ENCODE measurements at places on chromosomes 2 and 18. TPM values are rescaled to one million over a fixed set of nuclear protein-coding genes. Genes with fewer than 3 reads are reported as not detected.

The LRRTM4 gene
- 0.38 TPM for total RNA-seq

The MYL12A gene
- total RNA-seq = 532 TPM

The LRRC30 gene
- not detected for total RNA-seq

The RASGRP3 gene
- total RNA-seq = 20.3 TPM

The UGT1A5 gene
- 0.10 TPM for total RNA-seq

The CD8B2 gene
- 0.10 TPM for total RNA-seq

The DYNAP gene
- not detected for total RNA-seq

The DCDC2C gene
- total RNA-seq = not detected

The CRYBA2 gene
- total RNA-seq = not detected

The CDCA7 gene
- total RNA-seq = 5.4 TPM

DNA sequence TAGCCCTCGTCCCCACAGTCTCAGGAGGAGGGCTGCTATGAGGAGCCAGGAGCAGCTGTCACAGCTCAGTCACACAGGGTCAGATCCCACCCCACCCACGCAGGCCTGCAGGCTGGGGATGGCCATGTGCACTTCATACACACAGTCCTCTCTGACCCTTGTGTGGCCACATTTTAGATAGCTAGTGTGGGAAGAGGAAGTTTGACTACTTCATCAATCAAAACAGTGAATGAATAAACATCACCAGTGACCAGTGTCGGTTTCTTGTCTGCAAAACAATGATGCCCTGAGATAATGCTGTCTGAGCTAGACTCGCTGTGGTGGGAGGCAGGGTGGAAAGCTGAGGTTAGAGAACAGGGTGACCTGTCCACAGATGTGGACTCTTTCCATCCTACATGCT is 107.1 kb downstream of the PIEZO2 start:
- DNase-seq = no peak

- no peak for DNase-seq
Observed at GRCh38 chr2:160993654-160994061, 166.6 kb upstream of the TANK start.

DNA sequence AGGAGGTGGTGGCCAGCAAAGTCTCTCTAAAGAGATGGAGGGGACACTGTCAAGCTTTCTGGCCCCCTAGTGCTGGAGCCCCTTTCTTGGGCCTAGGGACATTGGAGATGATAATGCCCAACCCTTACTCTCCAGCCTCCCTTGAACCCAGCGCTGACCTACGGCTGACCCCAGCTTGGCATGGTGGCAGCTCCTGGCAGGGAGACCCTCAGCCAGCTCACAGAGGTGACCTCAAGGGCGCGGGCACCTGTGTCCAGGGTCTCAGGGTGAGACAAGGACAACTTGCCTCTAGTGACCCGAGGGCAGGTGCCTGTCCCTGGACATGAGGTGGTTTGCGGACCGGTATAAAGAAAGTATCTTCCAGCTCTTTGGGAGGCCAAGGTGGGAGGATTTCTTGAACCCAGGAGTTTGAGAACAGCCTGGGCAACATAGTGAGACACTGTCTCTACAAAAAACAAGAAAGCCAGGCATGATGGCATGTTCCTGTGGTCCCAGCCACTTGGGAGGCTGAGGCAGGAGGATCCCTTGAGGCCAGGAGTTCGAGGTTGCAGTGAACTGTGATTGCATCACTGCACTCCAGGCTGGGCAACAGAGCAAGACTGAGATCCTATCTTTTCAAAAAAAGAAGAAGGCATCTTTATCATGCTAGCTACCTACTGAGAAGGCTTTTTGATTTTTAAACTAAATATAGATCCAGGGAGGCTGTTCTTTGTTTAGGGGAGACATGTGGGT is 3.3 kb upstream of the PER2 start:
- no peak for DNase-seq

DNA sequence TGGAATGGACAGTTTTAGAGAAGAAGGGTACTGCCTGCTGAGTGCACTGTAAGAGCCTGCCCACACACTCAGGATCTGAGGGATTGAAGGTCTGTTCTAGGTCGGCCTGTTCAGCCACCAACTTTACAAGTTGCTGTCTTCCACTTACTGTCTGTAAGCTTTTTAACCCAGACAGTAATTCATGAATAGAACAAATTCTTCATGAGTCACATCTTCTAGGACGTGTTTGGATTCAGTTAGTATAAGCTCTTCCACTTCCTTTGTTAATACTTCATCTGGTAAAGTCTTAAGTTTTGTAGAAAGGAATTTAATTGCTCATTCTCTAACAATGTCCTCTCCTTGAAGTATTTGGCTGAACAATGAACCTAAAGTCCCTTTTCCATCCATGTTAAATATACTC is 74.6 kb downstream of the PDE11A start:
- DNase-seq = no peak

DNA sequence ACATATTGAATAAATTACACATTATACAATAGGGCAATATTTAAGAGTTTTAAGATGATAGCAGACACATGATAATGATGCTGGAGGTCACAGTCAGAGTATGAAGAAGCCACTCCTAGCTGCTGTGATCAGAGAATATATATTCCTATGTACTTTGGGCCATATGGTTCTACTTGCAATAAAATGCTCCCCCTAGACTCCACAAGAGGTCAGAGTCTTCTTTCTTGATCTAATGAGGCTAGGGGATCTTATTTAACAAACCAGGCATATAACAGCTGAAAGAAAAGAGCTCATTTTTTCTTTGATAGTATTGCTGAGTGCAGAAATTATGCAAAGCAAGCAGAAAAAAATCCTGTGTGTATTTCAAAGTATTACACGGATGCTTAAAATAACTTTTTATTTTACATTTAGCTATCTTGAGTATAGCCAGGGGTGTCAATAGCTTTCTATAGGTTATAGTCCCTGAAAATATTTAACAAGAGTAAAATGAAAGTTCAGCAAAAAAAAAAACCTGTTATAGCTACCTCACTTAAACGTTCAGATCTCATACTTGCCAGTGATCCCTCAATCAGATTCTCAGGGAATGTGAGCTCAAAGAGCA is 748.7 kb upstream of the CHAC2 start:
- DNase-seq = no peak

- no peak for DNase-seq
Observed at GRCh38 chr2:25558262-25558661, 115.1 kb downstream of the DTNB start.

- DNase-seq = no peak
Observed at GRCh38 chr2:207311316-207312005, 145.7 kb upstream of the KLF7 start.

DNA sequence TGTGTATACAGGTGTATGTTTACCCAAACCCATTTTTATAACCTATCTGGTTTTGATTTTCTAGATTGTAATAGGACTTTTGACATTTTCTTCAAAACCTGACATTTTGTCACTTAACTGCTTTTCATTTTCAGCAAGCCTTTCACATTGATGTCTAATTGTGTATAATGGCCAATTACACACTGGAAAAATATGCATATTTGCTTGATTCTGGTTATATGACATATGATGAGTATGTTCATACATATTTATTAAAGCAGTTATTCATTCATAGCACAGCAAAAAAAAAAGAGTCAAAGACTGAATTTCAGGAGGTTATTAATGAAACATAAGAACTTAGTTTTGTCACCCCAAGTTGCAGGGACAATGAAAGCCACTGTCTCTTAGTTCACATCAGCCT is 307.7 kb upstream of the TNP1 start:
- DNase-seq = no peak

GRCh38 chr2:37782721-37783371 is 111.4 kb upstream of the CDC42EP3 start:
- DNase-seq = no peak

GRCh38 chr2:105997711-105998110 is 196.4 kb downstream of the UXS1 start:
- DNase-seq = no peak

DNA sequence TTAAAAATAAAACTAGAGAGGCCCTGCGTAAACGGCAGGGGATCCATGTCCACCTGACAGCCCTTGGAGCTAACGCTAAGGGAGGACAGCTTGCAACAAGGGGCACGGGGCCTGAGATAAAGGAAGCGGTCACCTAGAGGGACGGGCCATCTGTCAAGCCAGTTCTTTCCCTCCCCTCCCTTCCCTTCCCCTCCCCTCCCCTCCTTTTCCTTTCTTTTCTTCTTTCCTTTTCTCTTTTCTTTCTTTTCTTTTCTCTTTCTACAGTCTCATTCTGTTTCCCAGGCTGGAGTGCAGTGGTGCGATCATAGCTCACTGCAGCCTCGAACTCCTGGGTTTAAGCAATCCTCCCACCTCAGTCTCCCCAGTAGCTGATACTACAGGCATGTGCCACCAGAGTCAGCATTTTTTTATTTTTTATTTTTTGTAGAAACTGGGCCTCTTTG is 34.5 kb upstream of the CTAGE1 start:
- DNase-seq = no peak

GRCh38 chr2:61952288-61952687 is 46.8 kb downstream of the COMMD1 start:
- no peak for DNase-seq

- DNase-seq = no peak
Observed at GRCh38 chr2:204504594-204504993, 40.7 kb upstream of the PARD3B start.

DNA sequence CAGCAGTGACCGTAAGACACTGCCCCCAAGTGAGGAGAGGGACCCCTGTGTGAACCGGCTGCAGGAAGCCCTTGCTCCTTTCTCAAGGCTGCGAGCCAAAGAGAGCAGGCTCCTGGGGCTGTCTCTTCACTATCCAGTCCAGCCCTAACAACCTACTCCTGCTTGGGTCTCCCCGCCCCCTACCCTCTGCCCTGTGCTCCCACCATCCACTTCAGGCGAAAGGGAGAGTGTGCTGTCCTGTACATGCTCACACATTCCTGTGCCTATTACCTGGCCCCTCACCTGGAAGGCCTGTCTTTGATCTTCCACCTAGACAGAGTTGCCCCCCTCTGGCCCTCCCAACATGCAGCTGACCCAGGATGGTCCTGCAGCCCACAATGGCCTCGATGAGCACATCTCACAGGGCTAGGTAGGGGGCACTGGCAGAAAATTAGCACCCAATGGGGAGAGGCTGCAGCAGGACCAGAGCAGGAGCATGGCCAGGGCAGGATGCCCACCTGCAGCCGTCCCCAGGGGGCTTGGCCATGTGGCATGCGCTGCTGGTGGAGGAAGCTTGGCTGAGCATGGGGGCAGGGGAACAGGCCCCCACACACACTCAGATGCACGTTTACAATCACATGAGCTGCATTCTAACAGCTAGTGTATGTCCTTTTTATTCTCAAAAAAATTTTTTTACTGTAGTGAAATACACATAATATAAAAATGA is 93.5 kb downstream of the POLR1A start:
- DNase-seq = no peak

GRCh38 chr2:38535744-38536506 is 66.8 kb downstream of the HNRNPLL start:
- DNase-seq = peak; percentile 99

DNA sequence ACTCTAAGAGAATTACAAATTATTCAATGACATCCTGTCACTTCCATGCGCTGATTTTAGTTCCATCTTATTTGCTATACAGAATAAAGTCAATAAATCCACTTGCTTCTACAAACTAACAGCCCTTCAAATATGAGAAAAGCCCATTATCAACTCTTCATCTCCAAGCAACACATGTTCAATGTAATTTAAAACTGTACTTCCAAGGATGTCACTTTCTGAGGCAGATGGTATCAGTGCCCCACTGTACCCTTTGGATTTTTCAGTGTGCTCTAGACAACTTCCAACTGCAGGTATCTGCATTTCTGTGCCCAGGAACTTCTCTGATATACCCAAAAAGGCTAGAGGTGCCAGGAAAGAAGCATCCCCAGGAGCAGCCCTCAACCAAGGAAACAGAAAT is 87.6 kb downstream of the SMAD2 start:
- DNase-seq = no peak

Measured in left lung (tissue), 14 donors.